ENCODE measurements at places on chromosomes 7 and 10. TPM values are rescaled to one million over a fixed set of nuclear protein-coding genes. Genes with fewer than 3 reads are reported as not detected.

GRCh38 chr7:152312316-152312715 is 123.5 kb downstream of the KMT2C start:
- no peak for DNase-seq

DNA sequence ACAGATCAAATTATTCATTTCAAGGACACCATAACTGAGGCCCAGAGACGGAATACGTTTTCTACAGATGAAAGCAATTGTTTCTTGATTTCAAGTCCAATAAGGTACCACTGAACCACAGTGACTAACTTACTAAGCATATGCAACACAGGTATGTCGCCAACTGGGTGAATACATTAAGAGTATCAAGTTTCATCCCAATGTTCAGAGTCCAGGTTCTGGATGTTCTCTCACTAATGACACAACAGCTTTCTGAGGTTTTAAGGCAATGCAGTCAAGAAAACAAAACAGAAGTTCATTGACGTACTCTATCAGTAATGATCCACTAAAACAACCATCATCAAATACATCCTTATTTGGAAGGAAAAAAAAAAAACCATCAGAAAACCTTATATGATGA is 35.8 kb downstream of the NSUN6 start:
- DNase-seq, result no peak

Gene TMEM236
- 0.05 TPM for total RNA-seq

Gene RGR
- total RNA-seq, result not detected

Gene ADAM22
- 0.60 TPM for total RNA-seq

Gene LLCFC1
- not detected for total RNA-seq

DNA sequence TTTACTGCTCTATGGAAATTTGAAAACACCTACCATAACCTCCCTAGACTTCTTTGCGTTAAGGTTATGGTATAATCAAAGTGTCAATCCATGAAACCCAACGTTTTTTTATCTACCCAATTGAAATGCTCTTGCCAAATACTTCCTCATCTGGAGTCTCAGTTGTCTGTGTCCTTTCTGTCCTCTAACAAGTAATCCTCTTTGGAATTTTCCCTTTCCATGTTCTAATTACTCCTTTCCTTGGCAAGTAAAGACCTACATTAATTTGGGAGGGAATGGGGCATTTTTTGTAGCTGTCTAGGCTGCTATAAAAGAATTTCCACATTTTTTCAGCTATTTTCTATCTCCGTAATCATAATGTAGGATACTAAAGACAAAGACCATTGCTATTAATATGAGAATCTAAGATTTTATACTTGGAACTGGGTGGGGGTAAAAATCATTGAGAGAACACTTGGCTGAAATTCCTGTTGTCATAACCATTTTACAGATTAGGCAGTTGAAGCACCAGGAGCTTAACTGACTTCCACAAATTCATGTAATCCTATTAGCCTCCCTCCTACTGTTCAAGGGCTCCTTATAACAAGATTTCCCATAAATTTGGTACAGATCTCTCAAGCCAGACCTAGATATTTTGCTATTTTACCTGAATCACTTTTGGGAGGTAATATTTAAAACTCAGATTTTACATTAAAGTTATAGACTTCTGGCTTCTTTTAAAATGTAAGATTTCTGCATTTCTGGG is 1307.6 kb downstream of the XPNPEP1 start:
- no peak for DNase-seq

DNA sequence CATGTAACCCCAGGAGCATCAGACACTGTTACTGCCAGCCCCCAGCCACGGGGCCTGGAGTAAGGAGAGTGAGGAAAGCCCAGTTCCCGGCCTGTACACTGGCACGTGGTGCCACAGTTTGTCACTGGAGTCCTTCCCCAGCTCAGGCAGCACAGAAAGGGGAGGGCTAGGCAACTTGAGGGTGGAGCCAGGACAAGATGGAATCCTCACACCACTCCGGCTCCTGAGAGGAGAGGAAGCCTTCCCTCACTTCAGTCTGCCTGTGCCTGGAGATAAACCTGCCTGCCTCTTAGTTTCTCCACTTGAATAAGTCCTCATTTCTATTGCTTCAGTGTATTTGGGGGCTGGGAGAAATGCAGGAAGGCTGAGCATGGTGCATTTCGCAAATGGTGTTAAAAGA is 176.0 kb downstream of the KIAA1217 start:
- DNase-seq, result no peak

DNA sequence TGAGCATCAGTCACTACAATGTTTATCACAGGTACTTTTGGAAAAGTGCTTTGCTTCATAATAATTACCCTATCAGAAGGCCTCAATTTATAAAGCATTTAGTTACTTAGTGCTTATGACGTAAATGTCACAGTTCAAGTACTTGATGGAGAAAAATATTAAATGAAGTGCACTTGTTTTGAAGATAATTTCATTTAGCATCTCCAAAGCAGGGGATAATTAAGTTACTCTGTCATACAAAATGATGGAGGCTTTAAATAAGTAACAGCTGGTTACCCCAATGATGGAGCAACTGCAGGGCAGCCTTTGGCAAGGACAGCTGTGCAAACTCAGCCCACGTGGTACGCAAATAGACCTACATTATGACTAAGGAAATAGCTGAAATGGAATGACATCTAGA is 768.8 kb downstream of the GRM8 start:
- no peak for DNase-seq

DNA sequence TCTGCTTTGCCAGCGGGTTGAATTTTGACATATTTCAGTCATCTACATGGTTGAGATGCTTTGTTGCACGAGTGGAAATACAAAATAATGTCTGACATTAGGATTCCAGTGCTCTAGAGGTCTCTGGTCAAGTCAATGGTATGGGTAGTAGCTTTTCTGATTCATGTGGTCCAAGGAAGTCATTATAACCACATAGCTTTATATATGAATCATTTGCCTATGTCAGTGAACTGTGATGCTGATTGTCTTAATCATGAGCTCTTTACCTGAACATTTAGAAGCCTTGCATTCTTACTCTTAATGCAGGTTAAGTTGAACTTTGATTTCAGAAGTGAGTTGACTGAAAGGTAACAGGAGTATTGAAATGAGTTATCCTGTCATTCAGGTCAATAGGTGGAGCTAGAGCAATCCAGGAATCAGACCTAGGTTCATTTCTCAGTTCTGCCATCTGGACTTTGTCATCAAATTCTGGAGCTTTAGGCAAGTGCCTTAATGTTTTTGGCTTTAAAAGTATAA is 3.3 kb downstream of the MAPK8 start:
- DNase-seq, result no peak

- DNase-seq, result no peak
Measured at GRCh38 chr7:26594553-26594952, 269.8 kb downstream of the SKAP2 start.

DNA sequence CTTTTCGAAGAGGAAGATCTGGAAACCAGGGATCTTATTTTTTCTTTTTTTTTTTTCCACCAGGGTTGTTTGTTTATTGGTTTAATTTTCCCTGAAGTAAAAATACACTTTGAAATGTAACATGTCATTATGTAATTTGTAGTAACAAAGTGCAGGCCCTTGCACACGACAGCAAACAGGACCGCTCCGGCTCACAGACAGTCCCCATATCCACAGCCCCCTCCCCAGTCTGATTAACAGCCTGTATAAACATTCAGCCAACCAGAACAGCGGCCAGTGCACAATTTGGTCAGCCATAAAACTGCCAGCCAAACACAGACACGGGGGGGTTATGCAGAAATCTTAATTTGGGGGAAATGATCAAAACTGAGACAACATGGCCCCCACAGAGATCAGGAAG is 431.6 kb upstream of the NPVF start:
- no peak for DNase-seq

Gene PALD1
- total RNA-seq, result 0.44 TPM

Gene JCAD
- total RNA-seq, result not detected

DNA sequence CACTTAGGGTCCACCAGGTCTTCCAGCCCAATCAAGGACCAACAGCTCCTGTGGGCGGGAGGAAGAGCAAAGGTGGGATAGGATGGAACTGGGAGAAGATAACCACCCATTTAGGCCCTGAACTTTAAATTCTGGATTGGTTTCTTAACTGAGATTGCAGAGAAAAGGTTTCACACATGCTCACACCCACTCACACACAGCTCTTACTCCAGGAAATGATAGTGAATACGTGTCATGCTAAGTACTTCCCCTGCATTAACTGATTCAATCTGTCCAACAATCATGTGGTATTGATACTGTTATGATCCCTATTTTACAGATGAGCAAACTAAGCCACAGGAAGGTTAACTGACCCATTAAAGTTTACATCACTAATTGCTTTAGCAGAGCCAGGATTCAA is 4.6 kb upstream of the CYP3A4 start:
- DNase-seq, result no peak

Gene IDE
- 15.2 TPM for total RNA-seq

GRCh38 chr10:97468162-97468561 is 22.2 kb downstream of the ZDHHC16 start:
- DNase-seq, result no peak

Gene CUBN
- total RNA-seq, result 7.9 TPM

GRCh38 chr7:101166648-101166908 is 1.2 kb upstream of the VGF start:
- DNase-seq, result no peak

Gene KCND2
- not detected for total RNA-seq

- DNase-seq, result no peak
Measured at GRCh38 chr7:31432836-31433340, 81.0 kb upstream of the ITPRID1 start.

GRCh38 chr7:29988424-29989256 is 961 bp downstream of the SCRN1 start:
- DNase-seq, result peak; percentile 33

Gene H2BK1
- total RNA-seq, result not detected

DNA sequence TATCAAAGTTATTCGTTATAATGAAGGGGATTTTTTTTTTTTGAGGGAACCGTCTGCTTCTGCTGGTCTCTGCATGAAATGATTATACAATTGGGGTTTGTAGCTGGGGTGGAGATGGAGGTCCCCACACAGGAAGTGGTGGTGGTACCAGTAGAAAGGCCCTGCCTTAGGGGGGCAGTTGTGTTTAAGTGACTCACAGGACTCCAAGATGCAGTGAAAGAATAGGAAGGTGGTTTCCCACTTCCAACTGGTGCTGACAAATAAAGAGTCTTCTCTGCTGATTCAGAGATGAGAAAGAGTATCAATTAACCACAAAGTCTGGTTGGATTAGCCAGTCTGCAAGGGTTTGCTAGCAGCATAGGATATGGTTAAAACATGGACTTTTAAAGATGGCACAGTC is 376.0 kb downstream of the SORCS3 start:
- DNase-seq, result no peak

Measured in CD4-positive, alpha-beta T cell (primary cell).